Endodermal cell (in vitro differentiated cells): ENCODE measurements at places on chromosomes 11 and 22.

- DNase-seq, result peak; percentile 93
Observed at GRCh38 chr11:17734986-17735817, 621 bp downstream of the KCNC1 start.

DNA sequence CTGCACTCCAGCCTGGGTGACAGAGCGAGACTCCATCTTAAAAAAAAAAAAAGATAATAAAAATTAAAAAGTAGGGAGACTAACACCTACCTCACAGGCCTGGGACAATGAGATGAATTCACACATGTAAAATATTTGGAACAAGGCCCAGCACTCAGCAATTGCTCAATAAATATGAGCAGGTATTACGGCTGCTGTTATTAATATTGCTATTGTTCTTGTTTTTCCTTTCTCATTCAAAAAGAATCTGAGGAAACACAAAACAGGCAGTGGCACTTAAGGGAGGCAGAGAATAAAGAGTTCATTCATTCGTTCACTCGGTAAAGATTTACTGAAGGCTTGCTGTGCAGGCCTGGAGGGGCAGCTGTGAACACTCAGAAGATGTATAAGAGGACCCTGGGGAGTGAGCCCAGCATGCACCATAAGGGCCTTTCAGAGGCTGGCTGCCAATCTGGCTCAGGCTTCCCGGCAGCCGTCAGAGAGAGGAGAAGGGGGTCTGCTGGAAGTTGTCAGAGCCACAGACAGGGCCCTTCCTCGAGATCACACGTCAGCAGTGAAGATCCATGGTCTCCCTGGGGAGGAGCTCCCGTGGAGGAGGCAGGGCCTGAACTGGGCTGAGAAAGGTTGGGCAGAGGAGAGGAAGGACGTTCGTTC, 51.6 kb upstream of the TCF20 start:
- no peak for DNase-seq

GRCh38 chr22:24284747-24285203, 14.1 kb downstream of the SPECC1L start:
- no peak for DNase-seq

- DNase-seq, result no peak
Observed at GRCh38 chr11:123461164-123461563, 31.1 kb downstream of the GRAMD1B start.

DNA sequence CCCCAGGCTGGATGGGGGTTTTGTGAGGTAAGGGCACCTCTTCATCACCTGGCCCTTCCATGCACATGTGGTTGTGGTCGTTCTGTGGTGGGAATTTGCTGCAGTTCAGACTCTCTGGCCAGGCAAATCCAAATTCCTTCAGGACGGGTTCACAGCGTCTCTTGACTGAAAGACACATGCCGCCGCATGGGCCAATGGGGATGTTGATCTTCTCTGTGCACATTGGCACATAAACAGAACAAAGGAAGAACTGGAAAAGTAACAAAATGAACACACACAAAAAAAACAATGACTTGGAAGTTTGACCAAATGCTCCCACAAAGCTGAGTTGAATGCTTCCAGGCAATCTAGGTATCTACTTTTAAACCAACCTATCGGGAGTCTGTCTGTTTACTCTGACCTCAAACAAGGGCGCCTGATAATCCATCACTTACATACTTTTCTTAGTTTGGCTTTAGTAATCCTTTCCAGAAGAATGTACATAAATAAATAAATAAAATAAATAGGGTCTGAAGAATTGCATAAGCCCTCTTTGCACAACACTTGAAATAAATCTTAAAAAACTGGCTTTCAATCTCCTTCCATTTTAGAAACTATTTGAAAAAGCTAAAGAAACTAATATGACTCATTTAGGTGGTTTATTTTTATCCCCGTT, 2.8 kb downstream of the FZD4 start:
- no peak for DNase-seq

DNA sequence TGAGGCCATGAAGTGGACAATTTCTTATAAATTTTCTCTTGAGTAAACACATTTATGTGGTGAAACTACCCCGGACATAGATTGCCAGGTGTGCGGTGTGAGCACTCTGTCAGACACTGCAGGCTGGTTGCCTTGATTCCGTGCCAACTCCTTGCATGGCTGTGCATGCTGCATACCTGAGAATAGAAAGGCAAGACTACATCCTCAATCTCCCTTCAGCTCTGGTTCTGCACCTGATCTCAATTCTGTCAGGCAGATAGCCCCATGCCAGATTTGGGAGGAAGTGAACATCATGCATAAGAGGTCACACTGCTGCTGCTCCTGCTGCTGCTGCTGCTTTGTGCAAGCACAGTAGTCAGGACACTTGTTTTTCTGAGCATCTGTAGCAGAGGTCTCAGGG, 42.5 kb upstream of the DEUP1 start:
- DNase-seq, result no peak

- DNase-seq, result peak; percentile 69
Observed at GRCh38 chr22:46043816-46044620, 67.1 kb upstream of the WNT7B start.

GRCh38 chr11:62468577-62468976, 49.7 kb downstream of the SCGB1A1 start:
- DNase-seq, result no peak

DNA sequence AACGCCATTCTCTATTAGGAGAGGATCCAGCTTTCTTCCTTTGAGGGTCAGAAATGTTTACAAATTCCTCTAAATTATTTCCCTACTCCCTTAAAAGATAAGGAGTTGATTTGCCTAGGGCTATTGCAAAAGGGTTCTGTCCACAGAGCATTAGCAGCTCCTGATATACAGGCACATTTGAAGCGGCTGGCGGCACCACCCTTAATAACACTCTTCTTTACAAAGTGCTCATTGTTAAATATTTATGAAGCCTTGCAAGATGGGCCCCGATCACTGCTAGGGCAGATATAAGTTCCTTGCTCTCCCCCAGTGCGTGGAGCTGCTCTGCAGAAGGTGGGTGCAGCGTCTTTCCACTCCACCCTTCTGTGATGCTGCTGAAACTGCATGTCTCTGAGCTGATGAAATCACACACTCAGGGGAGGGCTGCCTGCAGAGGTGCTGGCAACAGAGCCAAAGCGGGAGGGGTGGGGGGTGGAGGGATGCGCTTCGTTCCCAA, 116.7 kb upstream of the NTM start:
- peak; percentile 90 for DNase-seq

DNA sequence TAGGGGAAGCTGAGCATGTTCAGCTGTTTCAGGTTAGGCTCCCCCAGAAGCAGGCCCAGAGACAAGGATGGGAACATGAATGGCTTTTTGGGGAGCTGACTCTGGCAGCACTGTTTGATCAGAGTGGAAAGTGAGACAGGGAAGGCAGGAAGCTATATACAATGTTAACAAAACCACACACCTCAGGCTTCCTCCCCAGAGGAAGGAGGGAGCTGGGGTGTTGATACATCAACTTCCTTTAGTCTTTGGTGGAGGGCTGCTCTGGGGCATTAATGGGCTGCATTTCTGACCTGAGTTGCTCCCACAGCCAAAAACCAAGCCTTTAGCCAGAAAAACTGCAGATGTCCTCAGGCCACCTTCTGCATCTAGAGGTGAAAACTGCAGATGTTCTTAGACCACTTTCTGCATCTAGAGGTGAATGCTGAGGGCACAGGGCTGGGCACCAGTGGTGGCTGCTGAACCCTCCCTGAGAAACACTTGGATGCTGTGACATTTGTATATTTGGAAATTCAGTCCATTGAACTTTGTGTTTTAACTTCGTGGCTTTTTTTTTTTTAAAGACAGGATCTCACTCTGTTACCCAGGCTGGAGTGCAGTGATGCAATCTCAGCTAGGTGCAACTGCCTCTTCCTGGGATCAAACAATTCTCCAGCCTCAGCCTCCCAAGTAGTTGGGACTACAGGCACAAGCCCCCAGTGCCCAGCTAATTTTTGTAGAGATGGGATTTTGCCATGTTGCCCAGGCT, 49.9 kb downstream of the KIAA1671 start:
- DNase-seq, result no peak

- DNase-seq, result no peak
Observed at GRCh38 chr11:127044535-127044934, 44.0 kb upstream of the KIRREL3 start.

DNA sequence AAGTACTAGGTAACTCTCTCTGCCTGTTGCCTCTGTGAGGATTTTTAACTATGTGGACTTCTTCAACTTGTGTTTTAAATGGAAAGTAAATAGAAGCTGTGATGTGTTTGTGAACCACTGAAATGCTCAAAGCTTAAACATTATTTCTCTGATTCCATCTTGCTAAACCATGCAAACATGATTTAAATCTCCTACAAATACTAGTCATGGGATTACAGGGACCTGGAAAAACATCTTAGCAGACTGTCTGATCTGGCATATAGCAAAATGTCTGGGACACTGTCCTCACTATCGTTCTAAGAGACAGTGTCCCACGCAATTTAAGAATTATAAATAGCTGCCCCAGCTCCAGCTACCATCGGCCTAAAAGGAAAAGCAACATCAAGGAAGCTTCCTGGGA, 914.5 kb upstream of the FAT3 start:
- no peak for DNase-seq

GRCh38 chr11:60240662-60241061, 2.3 kb downstream of the MS4A4E start:
- no peak for DNase-seq

DNA sequence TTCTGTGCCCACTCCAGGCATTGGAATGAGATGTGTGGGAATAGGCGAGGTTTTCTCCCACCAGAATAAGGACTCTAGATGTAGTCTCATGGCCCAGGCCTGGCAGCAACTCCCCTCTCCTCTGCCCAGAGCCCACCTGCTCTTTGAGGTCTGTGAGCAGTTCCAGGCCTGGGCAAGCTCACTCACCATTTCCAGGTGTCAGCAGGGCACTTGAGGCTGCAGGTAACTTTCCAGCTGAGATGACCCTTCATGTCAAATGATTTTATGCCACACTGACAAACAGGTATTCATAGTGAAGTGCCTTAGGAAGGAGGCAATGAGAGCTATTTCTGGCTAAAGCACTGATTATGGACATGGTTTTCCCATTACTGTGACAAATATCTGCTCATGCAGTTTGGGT, 123.3 kb upstream of the CCDC90B start:
- no peak for DNase-seq

DNA sequence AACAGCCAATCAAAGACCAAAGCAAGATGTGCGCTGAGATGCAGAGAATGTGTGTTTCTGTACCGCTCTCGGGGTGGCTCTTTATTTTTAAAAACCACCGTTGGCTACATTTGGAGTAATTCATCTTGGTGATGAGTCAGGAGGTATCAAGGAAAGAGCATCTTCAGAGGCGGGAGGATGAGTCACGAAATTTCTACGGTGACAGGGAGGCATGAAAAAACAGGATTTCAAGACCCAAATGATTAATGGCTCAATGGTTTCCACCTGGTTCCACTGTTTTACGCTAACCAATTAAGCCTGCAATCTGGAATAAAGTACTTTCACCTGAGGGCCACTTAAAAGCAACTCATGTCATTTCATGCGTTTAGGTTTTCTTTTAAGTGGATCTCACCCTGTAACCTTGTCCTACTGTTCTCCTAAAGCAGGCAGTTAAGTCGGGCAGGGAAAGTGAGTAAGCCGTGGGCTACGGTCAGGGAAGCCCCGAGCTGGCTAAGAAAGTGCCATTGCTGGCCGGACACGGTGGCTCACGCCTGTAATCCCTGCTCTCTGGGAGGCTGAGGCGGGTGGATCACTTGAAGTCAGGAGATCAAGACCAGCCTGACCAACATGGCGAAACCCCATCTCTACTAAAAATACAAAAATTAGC, 74.6 kb downstream of the CELSR1 start:
- DNase-seq, result no peak

DNA sequence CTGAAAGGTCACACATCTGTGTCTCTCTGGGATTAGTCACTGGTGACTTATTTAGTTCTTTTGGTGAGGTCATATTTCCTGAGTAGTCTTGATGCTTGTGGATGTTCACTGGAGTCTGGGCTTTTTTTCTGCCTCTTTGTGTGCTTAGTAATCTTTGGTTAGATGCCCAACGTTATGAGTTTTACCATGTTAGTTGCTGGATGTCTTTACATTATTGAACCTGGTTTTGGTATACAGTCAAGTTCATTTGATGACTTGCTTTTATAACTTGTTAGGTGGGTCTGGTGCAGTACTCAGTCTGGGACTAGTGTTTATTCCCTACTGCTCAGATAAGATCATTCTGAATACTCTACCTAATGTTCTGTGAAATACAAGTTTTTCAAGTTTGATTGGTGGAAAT, 26.2 kb upstream of the SLC37A2 start:
- DNase-seq, result no peak

DNA sequence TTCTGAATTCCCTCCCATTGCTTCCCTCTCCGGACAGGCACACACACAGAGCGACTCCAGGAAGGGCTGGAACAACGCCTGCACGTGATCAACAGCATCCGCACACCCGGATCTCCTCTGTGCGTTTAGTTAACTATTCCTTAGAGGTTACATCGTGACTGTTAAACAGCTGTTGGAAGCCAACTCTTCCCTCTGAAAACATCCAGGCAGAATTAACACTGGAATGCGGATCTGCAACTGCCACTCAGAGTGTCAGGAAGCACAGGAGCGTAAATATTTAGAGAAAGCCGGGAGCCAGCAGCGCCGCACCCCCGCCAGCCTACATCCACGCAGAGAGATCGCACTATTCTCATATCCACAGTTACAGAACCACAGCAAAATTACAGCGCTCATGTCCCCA, 46.2 kb downstream of the SHANK2 start:
- DNase-seq, result no peak

GRCh38 chr22:23227380-23227779, 47.1 kb downstream of the BCR start:
- no peak for DNase-seq

DNA sequence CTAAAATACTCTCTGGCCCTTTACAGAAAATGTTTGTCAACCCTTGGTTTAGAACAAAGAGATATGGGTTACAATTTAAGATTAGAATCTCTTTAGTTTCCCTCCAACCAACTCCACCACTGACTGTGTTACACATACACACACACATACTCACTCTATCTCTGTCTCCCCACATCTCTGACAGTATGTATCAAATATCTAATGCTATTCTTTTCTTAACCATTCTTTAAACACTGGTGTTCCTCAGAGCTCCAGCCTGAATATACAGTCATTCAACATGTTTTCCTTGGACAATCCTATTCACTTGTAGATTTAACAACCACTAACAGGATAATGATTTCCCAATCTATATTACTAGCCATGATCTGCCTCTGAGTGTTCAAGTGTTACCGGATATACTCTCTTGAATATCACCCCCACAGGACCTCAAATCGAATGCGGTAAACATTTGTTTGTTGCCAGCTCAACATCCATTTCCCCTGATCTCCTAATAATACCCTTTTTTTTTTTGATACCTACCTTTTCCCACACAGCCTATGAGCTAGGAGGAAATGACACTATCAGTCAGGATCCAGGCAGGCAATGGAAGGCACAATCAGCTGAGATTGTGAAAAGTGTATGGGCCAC, 6.1 kb downstream of the MPZL3 start:
- no peak for DNase-seq
